ENCODE measurements at places on chromosomes 7 and 10.

DNA sequence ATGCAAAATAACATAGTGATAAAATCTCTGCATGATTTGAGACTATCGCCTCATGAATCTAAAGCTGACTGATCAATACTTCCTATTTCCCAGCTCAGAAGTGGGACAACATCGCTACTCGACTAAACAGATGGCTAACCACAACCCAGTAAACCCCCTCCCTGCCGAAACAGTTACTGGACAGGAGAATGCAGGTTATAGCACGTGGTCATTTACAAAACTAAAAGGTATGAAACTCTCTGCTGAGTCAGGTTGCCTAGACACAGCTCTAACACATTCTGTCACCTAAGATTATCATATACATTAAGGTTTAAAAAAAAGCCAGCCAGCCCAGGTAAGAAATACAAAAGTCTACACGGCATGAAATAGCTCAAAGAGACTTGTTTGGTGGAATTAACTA lies 64.0 kb downstream of the CTBP2 start:
- DNase-seq = no peak

GRCh38 chr7:803243-803635 lies 29.0 kb upstream of the SUN1 start:
- DNase-seq = no peak

DNA sequence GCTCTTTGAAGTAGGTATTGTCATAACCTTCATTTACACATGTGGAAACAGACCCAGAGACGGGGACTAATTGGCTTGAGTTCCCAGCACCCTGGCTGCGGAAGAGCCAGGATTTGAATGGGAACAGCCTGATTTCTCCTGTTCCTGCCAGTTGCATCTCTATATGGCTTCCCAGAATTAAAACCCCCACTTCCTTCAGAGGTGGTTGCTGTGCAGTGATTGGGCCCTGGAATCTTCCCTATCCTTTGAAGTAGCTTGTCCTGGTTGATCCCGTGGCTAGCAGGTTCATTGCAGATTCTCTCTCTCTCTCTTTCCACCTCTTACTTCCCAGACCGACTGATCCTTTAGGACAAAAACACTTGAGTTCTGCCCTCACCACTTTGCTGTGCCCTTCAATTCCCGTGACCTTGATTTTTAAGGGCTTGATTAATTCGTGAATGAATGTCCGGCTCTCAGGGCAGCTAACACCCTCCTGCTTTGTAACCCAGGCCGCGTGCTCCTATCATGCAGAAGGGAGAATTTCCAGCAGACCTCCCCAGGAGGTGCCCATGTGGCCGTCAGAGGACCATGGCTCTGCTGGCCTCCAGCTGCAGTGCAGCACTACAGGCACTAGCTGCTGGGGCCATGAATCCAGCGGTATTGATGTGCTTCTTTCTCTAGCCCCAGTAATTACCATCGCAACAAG lies 120.6 kb upstream of the AGK start:
- no peak for DNase-seq

GRCh38 chr7:91632234-91632940 lies 248.1 kb downstream of the MTERF1 start:
- DNase-seq = no peak

- no peak for DNase-seq
These were observed 18.5 kb upstream of the FXYD4 start for GRCh38 chr10:43352951-43353350.

DNA sequence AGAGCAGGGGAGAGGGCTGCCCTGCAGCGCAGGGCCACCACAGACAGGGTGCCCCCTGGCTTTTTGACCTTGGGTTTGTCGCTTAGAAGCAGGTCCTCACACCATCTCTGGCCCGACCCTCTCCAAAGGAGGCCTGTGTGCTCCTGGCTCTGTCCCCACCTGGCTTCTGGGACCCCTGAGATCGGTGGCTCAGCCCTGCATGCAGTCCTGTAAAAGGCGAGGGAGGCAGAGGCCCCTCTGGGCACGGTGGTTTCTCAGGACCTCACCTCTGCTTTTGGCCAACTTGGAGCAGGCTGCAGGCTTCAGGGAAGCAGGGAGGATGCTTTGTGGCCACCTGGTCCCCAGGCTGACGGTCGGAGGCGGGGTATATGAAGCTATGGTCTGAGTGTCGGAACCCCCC lies 21.4 kb downstream of the WDR86 start:
- DNase-seq = no peak

DNA sequence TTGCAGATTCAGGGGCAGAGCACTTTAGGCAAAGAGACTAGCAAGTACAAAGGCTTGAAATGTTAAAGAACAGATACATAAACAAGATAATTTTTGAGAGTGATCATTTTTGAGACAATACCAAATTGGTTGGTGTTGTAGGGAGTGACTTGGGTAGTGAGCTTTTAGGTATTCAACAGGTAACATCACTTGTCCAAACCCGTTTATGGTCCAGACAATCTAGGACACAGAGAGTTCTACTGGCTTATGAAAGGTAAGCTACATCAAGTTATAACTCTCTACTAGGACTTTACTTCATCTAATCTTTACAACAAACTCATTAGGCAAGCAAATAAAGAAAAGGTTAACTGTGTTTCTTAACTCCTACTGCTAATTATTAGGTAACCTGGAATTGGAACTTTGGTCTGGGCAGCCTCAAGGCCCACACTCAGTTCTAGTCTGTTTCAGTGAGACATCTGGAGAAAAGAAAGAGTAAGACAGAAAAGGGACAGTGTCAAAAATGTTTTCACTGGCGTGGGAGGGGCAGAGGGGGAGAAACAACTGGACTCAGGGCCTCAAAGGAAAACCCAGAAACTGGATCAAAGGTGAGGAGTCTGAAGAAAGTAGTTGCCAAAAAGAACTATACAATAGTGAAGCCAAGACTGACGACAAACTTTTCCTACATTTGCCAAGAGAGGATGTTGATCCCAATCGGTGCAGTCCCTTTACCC lies 39.2 kb downstream of the GNAT3 start:
- DNase-seq = no peak

DNA sequence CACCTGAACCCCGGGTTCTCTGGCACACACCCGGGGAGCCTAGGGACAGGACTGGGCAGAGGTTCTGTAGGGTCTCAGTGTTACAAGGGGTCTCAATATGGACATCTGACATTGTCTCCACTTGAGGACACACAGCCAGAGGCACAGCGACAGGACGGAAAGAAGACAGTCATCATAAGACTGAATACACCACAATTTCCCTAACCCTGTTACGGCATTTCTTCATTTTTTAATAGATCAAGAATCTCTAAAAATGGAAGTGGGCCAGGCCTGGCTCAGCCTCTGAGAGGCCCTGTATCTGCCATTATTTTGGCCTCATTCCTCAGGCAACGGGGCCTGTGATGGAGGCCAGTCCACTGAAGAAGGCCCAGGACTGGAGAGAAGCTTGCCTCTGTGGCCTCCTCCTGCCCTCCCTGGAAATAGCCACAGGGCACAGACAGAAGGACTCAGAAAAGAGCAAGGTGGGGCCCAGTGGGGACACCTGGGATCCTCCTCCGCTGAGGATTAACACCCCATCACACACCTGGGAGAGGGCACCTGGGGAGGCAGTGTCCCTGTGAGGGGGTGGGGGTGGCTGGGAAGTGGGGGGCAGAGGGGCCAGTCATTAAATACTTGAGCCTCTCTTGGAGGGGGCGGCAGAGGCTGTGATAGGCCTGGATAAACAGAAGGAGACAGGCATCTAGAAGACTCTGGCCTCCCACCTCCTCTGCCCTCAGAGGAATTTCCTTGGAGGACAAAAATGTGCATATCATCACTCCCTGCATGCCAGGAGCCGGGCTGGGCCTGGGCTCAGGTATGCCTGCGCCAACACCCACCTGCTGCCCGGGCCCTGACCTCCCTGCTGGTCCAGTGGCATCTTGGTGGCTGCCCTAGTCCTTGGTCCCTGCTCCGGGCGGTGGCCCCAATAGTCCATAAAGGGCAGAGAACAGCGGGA lies 8.0 kb downstream of the SPOCK2 start:
- no peak for DNase-seq

- DNase-seq = no peak
These were observed 48.6 kb upstream of the NANOS1 start for GRCh38 chr10:118980870-118981269.

- DNase-seq = no peak
These were observed 19.2 kb upstream of the PTPRN2 start for GRCh38 chr7:158606671-158607424.

DNA sequence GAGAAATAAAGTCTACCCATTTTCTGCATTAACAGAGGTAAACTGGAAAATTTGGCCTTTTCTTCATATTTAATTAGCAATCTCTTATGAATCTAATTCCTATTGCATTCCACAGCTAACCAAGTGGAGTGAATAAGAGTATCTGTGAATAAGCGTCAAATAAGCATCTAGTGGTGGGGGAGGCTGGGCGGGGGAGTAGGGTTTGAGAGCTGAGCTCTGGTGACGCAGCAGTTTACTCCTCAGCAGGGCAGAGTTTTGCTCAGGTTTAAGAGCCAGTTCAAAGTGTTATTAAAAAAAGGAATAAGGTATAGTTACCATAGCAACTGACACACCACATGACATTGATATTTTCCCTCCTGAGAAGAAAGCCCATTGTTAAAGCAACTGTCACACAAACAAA lies 1346.8 kb upstream of the CELF2 start:
- no peak for DNase-seq

- DNase-seq = no peak
These were observed 404.1 kb upstream of the MKI67 start for GRCh38 chr10:128530301-128530700.

GRCh38 chr7:133703547-133703946 lies 423.6 kb upstream of the LRGUK start:
- DNase-seq = no peak

DNA sequence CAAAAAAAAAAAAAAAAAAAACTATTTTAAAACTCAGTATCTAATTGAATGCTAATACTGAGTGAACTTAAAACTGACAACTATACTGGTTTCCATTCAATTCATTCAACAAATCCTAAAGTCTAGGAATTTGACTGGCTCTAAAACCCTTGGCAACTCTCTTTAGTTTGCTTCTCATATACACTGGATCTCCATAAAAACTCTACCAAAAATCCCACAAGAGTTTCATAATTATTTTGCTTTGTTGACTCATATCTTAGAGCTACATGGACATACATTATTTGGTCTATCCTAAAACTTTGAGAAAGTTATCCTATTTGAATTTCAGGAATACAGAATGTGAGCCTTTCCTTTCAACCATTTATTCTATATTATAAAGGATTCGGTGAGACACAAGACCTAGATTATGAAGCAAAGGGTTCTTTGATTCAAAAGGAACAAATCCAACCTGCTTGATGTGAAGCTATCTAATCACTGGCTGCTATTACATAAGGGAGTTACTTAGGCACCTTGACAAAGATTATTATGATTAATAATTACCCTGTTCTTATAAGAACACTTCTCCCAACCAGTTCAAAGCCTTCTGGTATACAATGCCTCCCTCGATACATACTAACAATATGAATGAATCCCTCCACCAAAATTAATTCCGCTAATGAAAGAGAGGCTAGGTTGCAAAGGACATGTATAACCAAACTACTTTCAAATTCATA lies 15.8 kb upstream of the KMT2E start:
- DNase-seq = no peak

- no peak for DNase-seq
These were observed 39.5 kb downstream of the PRKAG2 start for GRCh38 chr7:151837285-151838042.

DNA sequence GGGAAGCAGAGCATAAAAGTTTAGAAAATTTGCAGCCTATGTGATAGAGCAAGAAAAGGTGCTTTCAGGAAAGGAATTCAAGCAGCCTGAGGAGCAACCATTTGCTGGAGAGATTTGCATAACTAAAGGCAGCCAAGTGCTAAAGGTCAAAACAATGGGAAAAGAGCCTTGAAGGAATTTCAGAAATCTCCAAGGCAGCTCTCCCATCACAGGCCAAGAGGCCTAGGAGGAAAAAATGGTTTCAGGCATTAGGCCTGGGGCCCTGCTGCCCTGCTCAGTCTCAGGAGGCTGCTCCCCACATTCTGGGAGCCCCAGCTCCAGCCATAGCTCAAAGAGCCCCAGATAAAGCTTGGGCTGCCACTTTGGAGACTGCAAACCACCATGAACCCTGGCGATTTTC lies 95.9 kb upstream of the UNC5B start:
- DNase-seq = no peak

DNA sequence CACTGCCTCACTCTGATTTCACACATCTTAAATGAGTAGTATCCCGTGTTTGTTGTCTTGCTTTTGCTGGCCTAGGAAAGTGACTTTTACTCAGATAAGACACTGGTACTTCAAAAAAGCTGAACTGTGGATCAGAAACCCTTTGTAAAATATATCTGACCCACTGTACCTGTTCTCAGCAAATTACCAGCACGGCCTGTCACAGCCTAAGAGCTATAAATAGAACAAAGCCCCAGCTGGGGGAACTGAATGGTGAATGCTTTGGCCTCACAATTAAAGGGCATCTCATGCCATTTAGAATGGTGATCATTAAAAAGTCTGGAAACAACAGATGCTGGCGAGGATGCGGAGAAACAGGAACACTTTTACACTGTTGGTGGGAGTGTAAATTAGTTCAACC lies 76.1 kb downstream of the CREB3L2 start:
- DNase-seq = no peak

GRCh38 chr7:151080067-151080521 lies 515 bp downstream of the FASTK start:
- DNase-seq = no peak

DNA sequence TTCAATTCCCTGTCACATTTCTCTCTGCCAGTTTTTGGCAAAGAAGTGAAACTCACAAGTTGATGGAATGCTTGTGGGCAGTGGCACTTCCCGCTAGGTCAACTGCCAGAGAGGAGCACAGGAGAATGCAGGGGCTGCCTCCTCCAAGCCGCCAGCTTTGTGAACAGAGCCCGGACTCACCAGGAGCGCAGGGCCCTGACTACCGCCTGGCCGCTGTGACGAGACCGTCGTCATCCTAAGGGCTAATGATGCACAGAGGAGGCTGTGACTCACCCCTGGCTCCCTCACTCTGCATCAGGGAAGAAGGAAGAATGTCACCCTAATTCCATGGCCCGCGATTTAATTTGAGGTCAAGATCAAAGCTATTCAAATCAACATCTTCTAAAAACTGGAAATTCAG lies 123.9 kb downstream of the TAX1BP1 start:
- DNase-seq = no peak

- DNase-seq = no peak
These were observed 30.6 kb upstream of the TAX1BP1 start for GRCh38 chr7:27709137-27710075.

DNA sequence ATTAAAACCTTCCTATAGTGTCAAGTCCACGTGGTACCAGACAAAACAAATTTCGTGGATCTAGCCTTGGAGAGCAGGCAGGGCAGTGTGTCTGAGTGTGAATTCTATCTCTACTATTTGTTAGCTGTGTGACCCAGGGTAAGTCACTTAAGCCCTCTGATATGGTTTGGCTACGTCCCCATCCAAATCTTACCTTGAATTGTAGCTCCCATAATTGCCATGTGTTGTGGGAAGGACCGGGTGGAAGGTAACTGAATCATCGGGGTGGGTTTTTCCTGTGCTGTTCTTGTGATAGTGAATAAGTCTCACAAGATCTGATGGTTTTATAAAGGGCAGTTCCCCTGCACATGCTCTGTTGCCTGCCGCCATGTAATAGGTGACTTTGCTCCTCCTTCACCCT lies 2.8 kb upstream of the NPFFR1 start:
- DNase-seq = no peak
